ENCODE measurements at places on chromosomes 3 and 15. TPM values are rescaled to one million over a fixed set of nuclear protein-coding genes. Genes with fewer than 3 reads are reported as not detected.
A peak's percentile ranks its signal among the peaks of the same experiment; 100 is the strongest.

LARP6 gene
- total RNA-seq = not detected

MKRN2 gene
- 32.4 TPM for total RNA-seq

AADACL2 gene
- not detected for total RNA-seq

DUOXA2 gene
- not detected for total RNA-seq

DNA sequence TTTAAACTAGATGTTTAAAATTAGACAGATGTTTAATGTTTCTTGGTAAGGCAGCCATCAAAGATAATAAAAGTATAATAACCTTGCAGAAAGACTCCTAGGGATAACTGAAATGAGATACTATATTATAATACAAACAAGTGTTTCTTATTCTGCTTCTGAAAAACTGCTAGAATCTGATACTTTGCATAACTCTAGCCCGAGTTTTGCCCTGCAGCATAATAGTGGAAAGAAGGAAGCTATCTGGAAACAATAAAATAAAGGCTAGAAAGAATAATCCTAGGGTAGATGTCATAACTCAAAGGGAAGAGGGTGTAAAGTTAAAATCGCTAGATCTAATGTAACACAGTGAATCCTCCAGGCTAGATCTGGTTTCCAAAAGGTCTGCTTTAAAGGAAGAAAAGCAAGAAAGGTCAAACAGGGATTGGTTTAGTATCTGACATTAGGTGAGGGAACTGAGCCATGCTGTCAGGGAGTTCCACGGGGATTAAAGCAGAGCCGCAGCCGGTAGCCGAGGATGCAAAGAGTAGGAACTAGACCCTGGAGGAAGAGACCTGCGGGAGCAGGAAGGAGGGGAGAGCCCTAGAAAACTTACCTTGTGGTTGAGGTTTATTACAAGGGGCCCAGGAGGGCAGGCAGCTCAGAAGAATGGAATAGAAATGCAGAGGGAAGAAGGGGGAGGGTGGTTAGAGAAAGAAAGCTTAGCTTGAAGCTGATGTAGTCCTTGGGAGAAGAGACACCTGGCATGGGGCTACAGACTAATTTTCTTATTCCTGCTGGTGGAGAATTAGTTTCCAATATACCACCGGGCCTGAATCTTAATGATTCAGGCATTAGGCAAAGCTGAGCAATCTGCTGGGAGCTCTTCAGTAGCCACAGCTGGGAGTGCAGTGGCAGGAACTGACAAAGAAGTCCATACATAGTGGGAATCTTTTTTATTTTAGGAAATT, 46.1 kb upstream of the TUSC7 start:
- DNase-seq = no peak

- DNase-seq = no peak
These were observed 30.5 kb downstream of the RTP1 start for GRCh38 chr3:187227658-187228258.

- DNase-seq = peak; percentile 20
These were observed 161.3 kb upstream of the SLC2A2 start for GRCh38 chr3:171187706-171188290.

DNA sequence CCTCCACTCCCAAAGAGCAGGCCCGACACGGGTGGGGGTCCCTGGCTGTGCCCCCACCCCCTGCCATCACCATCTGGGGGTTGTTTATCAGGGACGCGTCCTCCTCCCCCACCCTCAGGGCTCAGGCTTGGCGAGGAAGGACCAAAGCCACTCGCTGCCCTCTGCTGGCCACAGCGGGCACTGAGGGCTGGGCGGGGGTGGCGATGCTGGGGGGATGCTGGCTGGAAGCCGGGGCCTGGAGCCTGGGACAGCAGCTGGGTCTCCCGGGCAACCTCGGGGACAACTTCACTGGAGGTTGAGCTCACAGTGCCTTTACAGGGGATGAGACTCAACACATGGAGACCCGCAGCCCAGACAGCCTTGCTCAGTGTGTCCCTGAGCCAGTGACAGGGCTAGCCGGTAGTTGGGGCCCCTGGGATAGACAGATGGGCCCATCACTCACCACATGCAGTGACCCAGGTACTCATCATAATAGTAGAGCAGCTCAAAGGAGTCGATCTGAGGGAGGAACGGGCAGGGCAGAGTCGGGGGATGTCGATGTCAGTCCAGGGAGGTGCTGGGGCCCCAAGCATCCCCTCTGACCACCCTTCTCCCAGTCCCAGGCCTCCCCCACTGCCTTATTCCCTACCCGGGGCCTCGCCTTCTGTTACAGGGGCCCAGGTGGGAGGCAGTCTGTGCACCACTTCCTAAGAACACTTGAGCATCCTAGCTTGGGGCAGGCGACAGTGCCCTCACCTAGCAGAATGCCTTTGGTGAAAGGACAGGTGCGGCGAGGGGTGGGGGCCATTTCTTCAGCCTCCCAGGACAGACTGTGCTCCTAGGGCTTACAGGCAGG, 5.9 kb upstream of the CALML4 start:
- DNase-seq = peak; percentile 62

DNA sequence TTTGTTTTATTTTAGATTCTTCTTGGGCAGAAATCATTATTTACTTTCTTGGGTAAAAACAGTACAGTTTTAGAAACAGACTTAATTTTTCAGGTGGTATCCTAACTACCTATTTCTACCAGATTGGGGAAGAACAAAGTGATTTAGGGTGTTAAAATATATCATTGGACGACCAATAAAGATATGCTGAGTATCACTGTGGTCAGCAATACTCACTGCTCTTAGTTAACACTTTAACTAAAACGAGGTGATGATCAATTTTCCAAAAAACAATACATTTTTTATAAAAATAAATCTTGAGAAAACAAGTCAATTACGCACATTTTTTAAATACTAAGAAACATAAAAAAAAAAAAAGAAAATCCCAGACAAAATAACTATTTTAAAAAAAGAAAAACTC, 3.6 kb downstream of the COPS2 start:
- no peak for DNase-seq

DNA sequence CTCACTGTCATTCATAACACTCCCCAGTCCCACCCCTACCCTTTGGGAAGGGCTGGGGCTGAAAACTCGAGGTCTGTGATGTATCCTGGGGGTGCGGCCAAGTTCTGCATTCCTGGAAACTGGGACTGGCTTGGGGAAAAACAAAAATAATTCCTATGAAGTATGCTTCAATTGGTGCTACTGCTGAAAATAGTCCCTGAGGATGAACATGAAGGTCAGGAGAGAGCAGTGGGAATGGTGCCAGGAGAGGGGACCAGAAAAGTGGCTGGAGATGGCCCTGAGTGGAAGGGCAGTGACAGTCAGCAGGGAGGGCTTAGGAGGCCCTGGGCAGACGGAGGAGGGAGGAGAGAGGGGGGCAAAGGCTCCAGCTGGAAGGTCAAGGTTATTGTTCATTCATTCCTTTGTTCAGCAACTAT, 4.8 kb upstream of the ISLR start:
- DNase-seq = no peak

DNA sequence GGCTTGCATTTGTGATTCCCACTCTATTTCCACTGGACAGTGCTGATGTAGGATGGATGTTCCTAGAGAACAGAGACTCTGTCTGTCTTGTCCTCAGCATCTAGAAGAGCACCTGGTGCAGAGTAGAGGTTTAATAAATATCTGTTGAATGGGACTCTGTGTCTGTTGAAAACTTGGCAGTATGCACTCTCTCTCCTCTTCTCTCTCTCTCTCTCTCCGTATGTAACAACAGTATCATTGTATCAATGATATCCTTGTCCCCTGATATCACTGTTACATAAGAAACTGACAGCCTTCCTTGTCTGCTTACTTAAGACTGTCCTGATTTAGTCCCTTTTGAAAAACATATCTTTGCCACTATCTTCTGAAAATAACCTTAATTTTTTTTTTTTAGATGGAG, 24.3 kb upstream of the MGLL start:
- DNase-seq = no peak

GRCh38 chr15:56617628-56618027, 115.7 kb downstream of the ZNF280D start:
- DNase-seq = no peak

DNA sequence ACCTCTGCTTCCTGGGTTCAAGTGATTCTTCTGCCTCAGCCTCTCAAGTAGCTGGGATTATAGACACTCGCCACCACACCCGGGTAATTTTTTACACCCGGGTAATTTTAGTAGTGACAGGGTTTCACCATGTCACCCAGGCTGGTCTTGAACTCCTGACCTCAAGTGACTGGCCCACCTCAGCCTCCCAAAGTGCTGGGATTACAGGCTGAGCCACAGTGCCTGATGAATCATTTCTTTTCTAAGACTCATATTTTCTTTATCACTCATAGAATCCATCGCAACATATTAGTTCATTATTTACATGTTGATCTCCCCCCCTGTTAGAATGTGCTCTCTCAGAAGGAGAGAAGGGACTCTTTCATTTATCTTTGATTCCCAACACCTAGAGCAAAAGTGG, 109.5 kb upstream of the PTPRG start:
- DNase-seq = no peak

DNA sequence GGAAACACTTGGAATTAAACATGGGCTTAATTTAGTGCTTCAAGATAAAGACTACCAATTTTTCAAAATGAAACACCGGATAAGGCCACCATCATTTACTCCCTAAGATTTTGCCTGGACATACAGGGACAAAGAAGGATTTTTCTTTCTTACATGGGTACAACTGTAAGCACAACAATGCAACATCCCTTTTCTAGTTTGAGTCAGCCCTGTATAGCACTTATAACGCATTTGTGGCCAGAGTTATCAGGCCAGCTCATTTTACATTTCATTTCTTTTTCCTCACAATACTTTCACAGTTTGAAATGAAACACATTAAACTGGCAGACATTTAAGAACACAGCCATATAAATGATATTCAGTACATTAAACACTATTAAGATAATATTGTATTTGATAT, 9.8 kb upstream of the SUCNR1 start:
- no peak for DNase-seq

DNA sequence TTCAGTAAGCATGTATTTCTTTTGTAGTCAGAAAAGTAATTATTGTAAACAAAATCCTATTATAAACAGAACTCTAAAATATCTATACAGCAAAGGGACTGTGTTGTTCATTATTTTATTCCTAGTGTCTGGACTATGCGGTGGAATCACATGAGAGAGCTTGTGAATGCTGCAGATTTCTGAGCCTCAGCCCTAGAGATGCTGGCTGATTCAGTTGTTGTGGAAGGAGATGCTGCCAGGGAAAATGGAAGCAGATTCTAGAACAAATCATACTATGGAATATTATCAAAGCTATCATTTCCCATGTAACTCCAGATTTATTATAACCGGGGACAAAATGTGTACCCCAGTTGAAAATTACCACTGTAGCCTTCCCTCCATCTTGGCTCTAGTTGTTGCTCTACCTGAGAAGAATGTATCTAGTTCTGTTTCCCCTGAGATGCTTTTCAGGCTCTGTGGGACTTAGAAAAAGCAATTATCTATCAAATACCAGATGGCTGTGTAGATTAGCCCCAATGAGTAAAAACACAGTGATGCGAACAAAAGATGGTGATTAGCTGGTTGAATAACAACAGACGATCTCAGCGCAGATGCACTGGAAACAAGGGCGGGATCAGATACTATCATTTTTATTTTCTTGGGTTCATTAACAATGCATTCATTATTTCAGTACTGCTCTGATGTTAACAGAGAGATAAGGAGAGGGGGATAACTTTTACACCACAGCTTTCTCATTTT, 131.3 kb downstream of the TMEM108 start:
- no peak for DNase-seq

- no peak for DNase-seq
These were observed 116.7 kb downstream of the ERC2 start for GRCh38 chr3:56351537-56351936.

- no peak for DNase-seq
These were observed 97.9 kb downstream of the PLD1 start for GRCh38 chr3:171712171-171712938.

DNA sequence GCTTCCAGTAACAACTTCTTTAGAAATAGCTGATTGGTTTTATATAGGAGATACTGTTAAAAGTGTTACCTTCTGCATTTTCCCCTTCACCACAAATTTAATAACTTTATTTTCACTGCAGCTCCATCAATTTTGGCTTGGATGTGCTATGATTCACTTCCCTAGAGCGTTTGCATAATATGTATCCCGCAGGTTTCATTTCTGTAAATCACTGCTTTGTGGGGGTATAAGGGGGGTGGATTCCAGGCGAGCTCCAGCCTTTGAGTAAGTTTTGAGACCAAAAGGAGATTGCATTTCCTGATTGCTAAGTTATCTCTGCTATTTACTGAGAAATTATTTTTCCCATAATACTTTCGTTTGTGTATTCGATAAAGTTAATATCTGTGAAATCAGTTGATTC, 232.6 kb downstream of the TBL1XR1 start:
- DNase-seq = no peak

DNA sequence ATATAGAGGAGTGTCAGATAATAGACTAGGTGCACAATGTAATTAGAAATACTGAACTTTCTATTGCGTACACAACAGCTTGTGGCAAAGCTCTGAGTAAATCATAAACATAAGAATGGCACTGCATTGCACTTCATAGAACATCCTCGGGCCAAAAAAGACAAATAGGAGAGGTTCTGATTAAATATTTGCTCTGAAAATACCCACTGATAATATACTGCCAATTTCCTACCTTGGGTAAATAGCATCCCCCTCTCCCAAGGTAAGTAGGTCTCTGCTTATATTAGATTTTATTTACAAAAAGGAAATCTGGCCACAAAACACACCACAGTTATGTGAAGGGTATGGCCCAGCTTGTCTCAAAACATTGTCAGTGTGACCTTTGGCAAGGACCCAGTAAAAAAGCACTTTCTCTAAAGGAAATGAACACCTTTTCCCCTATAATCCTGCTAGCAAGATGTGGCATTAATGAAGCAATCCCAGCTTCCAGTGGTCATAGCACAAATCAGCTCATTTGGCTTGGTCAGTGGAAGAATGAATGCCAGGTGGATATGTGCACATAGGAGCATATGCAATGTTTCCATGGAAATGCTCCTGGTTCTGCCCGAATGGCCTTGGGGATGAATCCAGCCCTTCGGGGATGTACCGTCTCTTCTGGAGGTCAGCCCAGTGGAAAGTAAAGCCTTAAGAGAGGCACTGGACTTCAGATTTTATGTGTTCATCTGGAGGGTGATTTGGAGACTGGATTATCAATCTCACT, 315.9 kb downstream of the LSAMP start:
- DNase-seq = no peak

DNA sequence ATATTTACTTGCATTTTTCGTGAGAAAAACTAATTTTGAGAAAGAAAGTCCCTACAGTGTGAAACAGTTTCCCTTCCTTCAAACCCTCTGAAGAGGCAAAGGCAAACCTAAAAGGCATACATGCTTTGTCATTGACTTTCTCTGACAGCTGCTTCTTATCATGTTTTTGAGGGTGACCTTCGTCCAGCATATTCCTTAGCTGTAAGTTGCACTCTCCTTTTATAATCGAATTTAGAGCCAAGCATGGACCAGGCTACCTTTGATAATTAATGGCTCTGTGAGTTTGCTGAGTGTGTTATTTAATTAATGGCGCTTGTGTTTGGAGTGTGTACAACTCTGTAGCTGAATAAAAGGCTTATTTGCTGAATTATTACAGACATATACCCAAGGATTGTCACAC, 684.2 kb upstream of the CFAP20DC start:
- DNase-seq = no peak

- no peak for DNase-seq
These were observed 54.7 kb upstream of the TRAK1 start for GRCh38 chr3:42036483-42036823.
